Natural killer cell treated with Interleukin-12 subunit alpha and Interleukin-12 subunit beta and Interleukin-15 and Interleukin-18, amount 100 ng/mL, for 72 hours (primary cell): ENCODE measurements at places on chromosomes 16 and 17. TPM values are rescaled to one million over a fixed set of nuclear protein-coding genes. Genes with fewer than 3 reads are reported as not detected.
A peak's percentile ranks its signal among the peaks of the same experiment; 100 is the strongest.

- H3K4me1 ChIP-seq, result peaks cover 6% of the 10 kb centered on the region
- peak overlapping the region; percentile 56 for H3K27ac ChIP-seq
- no peaks in the 10 kb centered on the region for H3K36me3 ChIP-seq
- H3K4me3 ChIP-seq, result peak overlapping the region; percentile 67
- no peaks in the 10 kb centered on the region for H3K27me3 ChIP-seq
Measured at GRCh38 chr16:88430524-88431446, 22.3 kb upstream of the ZFPM1 start.

DNA sequence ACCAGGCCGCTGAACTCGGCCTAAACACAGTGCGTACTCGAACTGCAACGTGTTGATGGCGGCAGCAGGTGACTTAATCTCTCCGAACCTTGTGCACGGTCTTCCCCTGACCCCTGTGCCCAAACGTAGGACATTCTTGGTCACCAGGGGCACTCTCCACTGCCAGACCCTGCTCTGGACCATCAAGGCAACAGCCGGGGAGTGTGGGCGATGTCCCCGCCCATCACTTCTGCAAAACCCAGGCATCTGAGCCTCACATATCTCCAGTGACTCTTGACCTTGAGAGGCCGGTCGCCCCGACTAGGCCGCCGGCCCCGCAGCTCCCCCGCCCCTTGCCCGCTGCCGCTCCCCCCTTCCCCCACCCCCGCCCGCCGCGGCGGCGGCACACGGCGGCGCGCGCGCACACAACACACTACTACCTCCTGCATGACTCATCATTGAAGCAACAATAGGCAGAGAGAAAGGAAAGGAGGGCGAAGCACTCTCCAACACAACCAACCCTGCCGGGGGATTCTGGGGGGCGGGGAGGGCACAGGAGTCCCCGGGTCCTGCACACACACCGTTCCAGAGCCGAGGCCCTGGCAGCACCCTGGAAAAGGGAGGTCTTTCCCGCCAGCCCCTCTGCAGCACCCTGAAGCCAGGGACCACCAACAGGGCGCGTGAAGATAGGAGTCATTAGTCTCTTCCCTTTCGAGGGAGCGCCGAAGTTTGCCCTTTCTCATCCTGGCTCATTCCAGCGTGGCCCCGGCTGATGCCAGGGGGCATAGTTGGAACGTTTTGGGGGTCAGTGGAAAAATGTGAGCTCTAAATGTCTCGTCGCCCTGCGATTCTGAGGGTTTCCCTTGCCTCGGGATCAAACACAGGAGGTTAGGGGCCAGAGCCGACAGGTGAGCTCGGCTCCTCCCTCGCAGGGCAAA, 1.9 kb downstream of the MNT start:
- H3K4me1 ChIP-seq, result peaks cover 24% of the 10 kb centered on the region
- DNase-seq, result no peak
- H3K27ac ChIP-seq, result peak overlapping the region; percentile 95
- H3K4me3 ChIP-seq, result peak overlapping the region; percentile 92
- no peaks in the 10 kb centered on the region for H3K36me3 ChIP-seq
- no peaks in the 10 kb centered on the region for H3K27me3 ChIP-seq

- peaks cover 5% of the 10 kb centered on the region for H3K27me3 ChIP-seq
- peak overlapping the region; percentile 93 for H3K4me3 ChIP-seq
- peak overlapping the region; percentile 90 for H3K27ac ChIP-seq
- H3K4me1 ChIP-seq, result peaks cover 20% of the 10 kb centered on the region
- DNase-seq, result peak; percentile 77
Measured at GRCh38 chr17:79836972-79837887, 2.0 kb downstream of the CBX4 start.

DNA sequence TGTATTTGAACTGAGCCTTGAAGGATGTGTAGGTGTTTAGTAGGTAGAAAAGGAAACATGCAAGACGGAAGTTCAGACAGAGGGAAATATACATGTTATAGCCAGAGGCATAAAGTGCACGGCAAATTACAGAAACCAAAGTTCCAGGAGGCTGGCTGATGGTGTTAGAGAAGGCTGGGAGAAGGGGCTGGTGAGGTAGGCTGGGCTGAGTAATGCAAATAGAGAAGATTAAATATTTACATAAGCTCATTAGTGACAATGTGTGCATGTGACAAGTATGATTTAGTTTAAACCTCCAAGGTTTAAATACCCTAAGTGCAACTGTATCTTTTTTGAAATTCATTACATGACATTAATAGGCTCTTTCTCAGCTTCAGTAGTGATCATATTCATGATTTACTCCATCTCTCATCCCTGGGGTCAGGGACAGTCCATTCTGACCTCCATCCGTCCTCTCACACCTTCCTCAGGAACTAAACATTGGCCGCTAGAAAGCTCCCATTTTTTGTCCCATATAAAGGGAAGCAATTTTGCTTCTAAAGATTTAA, 399.8 kb upstream of the SALL1 start:
- H3K4me1 ChIP-seq, result no peaks in the 10 kb centered on the region
- DNase-seq, result no peak
- H3K27me3 ChIP-seq, result no peaks in the 10 kb centered on the region
- H3K36me3 ChIP-seq, result no peaks in the 10 kb centered on the region
- H3K27ac ChIP-seq, result no peak overlapping the region

DNA sequence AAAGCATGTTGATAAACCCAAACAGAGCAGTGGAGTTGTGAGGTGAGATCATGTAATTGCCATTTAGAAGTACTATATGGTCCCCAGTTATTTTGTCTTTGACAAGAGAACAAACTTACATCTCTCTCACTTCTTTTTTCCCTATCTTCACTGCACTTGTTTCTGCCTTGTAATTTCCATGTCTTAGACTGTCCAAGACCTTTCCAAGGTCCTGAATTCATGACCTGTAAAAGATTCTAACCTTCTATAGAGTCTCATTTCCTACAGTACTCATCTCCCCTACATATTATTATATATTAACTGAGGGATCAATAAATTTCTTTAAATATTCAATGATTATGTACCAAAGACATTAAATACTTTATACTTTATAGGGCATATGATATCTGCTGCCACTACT, 295.3 kb upstream of the KIF2B start:
- peaks cover 4% of the 10 kb centered on the region for H3K36me3 ChIP-seq
- no peak overlapping the region for H3K27ac ChIP-seq
- H3K4me3 ChIP-seq, result no peak overlapping the region
- H3K4me1 ChIP-seq, result no peaks in the 10 kb centered on the region
- DNase-seq, result no peak

GRCh38 chr17:50304781-50305404, 30.6 kb downstream of the TMEM92 start:
- H3K27ac ChIP-seq, result no peak overlapping the region
- peaks cover 5% of the 10 kb centered on the region for H3K4me1 ChIP-seq
- DNase-seq, result no peak

GRCh38 chr16:3183445-3184139, 4.4 kb upstream of the OR1F1 start:
- H3K36me3 ChIP-seq, result peaks cover 5% of the 10 kb centered on the region
- peak overlapping the region; percentile 88 for H3K27ac ChIP-seq
- peaks cover 34% of the 10 kb centered on the region for H3K4me1 ChIP-seq
- H3K4me3 ChIP-seq, result peak overlapping the region; percentile 77

Gene PPM1E
- total RNA-seq, result not detected
